ENCODE measurements at places on chromosomes 2 and 18. TPM values are rescaled to one million over a fixed set of nuclear protein-coding genes. Genes with fewer than 3 reads are reported as not detected.
A peak's percentile ranks its signal among the peaks of the same experiment; 100 is the strongest.

Gene ASAP2
- 0.14 TPM for total RNA-seq

Gene PAX8
- 2.0 TPM for total RNA-seq

Gene PTPN2
- 71.8 TPM for total RNA-seq

Gene NCL
- 911 TPM for total RNA-seq

Gene FBLN7
- total RNA-seq = 39.0 TPM

Gene CCDC121
- total RNA-seq = 0.17 TPM

Gene REG3G
- not detected for total RNA-seq

Gene CAPN14
- 1.1 TPM for total RNA-seq

Gene CENPA
- total RNA-seq = 43.6 TPM

Gene GAD1
- 0.86 TPM for total RNA-seq

GRCh38 chr2:218406949-218407618 is 7.4 kb downstream of the CTDSP1 start:
- DNase-seq = peak; percentile 62

- no peak for DNase-seq
Measured at GRCh38 chr2:233449081-233449901, 95.0 kb downstream of the DGKD start.

GRCh38 chr18:57621246-57621604 is 411 bp downstream of the NARS1 start:
- peak; percentile 28 for DNase-seq

DNA sequence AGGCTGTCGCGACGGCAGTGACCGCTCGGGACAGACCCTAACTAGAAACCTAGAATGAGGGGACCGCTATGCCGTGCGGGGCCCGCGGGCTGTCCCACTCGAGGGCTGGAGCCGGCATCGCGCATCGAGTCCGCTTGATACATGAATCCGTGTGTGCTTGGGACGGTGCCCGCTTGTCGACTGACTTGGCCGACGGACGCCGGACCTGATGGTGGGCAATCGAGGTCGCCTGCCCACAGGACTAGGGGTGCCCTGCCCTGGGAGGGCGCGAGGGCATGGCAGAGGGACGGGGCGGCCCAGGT is 749 bp upstream of the PTMA start:
- DNase-seq = peak; percentile 62

GRCh38 chr18:8063733-8064132 is 496.6 kb downstream of the PTPRM start:
- no peak for DNase-seq

DNA sequence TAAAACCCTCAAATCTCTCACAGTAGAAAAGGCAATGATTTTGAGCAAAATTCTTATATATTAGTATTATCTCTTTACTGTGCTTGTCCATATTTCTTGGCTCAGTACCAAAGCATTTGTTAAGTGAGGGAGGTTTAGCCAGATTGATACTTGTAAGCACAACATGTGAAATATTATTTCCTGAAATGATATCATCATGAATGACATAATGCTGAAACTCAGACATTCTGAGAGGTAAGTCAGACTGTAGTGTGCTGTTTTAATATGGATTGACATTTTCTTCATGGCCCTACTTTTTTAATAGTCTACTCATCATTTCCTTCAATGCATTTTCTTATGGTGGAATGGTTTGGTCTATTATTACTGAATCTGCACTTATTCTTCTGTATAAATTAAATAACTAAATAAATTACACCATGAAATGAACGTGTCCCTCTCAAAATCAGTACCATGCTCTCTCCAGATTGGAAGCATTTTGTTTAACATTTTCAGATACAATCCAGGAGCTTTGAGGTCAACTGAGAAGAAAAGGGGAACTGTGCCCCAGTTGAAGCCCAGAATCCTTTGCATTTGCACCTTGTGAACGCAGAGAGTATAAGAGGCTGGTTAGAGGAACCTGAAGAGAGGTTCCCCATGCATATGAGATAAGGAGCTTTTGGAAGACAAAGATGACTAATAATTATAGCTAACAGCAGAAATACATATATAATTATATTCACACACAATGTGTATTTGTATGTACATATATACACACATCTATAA is 50.1 kb upstream of the CRACDL start:
- DNase-seq = no peak

DNA sequence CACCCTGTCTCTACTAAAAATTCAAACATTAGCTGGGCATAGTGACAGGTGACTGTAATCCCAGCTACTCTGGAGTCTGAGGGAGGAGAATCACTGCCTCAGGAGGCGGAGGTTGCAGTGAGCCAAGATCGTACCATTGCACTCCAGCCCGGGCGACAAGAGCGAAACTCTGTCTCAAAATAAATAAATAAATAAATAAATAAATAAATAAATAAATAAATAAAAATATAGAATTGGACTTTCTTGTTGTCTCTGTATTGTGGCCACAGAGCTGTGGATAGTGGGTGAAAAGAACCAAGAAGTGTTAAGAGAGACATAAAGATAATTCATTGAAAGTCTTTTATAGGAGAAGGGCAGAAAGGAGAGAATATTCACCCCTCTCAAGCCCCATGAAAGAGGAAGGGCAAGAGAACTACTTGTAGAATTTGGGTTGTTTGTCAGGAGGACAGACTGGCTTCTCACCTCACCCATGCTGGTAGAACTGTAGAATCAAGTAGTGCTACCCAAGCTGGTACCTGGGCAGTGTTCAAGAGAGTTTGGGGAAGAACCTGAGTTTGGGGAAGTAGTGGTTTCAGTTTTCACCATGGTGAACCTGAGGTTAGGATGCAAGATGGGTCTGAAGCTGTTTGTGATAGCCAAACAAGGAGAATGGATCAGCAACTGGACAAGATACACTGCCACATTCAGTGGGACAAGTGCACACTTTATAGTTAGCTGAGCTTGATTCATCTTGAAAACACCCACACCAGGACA is 256.5 kb downstream of the CD226 start:
- no peak for DNase-seq

GRCh38 chr18:47901624-47902362 is 28.7 kb downstream of the SMAD2 start:
- DNase-seq = no peak

DNA sequence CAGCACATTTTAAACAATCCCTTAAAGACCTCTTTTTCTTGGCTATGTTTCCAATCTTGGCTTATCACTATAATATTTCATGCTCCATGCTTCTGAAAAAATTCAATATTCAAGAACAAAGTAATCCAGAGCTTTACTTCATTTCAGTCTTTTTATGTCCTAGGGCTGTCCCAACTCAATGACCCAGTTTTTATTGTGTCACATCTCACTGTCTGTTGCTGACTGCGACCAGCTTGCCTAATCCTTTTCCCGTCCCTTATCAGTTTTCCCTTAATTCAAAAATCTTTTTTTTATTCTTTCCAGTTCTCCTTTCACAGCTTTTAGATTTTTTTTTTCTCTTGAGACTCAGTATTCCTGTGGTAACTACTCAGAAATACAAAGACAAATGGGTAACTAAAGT is 10.2 kb downstream of the TMEM17 start:
- no peak for DNase-seq

GRCh38 chr2:173500953-173501352 is 146.3 kb downstream of the CDCA7 start:
- no peak for DNase-seq

DNA sequence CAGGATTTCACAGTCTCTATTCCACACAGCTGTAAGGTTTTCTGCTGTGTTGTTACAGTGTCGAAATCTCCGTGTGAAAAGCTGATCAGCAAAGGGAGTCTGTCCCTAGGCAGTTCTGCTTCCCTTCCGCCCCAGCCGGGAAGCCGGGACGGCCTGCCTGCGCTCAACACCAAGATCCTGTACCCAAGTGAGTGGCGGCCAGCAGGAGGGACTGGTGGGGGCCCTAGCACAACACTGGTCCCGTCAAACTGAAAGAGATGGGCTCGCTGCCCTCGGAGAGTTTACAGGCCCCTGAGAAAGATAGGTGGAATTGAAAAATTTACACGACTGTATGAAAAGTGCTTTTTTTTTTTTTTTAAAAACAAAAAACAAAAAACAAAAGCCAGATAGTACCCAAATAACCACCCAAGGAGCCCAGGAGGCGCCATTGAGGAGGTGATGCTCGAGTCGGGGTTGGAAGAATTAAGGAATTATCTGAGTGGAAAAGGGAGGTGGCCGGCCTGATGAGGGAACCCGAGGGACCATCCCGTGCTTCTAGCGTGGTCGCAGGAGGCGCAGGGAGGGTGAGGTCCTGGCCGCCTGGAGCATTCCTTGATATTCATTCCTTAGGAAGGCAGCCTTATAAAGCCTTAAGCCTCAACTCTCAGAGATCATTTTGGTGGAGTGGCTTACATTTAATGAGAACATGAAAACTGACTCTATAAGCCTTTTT is 96.7 kb downstream of the DGKD start:
- no peak for DNase-seq
